HCEC 1CT (cell line): ENCODE measurements at places on chromosomes 2 and 18.

DNA sequence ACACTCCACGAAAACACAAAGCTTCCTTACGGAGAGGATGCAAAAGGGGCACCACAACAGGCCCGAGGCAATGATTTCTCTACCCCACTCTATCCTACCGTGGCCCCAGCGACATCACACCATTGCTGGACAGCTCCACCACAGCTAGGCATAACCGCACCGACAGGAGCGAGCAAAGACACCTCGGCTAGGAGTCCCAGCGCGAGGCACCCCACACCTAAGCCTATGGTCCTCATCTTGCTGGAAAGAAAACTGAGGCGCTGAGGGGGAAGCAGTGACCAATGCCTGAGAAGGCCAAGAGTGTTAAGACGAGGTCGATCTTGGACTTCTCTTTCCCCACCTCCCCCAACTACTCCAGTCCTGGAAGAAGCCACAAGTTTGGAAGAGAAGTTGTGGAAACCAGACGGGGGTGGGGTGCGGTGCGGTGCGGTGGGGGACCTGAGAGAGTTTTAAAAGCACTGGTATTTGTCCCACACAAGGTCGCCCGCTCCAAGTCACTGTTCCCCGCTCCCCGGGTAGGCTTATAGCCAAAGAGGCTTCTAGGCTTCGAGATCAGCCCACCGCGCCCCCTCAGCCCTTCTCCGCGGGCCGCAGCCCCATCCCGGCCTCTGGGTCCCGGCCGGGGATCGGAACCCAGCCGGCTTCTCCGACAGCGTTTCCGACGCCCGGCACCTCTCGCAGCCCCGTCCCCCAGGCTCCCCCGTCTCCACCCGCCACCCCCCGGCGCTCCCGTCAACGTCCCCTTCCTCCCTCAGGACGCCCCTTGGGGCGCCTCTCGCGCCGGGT is 766 bp downstream of the PDE6D start:
- no peak for DNase-seq

DNA sequence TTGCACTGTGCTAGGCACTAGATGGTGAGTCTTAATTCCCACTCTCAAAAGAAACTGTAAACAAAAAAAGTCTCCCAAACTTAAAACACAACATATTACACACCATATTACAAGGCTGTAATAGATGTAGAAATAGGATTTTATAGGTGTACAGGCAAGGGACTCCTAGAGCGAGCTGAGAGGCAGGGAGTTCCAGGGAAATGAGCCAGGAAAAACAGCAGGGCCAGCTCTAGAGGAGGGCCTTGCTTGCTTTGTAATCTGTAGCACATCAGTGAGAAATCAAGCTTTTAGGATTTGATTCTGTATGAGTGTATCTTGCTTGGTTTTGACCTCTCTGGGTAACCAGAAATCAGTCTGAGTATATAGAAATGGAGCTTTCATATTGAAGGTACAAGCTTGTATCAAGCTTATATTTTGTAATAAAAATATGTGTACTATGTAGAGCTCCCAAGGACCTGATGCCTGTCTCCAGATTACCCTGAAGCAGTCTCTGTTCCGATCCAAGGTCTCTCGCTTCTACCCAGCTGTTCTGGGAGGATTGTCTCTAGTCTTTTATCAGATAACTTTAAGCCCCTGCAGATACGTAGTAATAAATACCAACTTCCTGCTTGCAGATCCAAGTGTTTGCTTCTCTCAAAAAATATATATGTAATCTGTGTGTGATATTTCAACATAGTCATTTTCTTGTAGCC is 73.0 kb downstream of the MYO1B start:
- peak; percentile 45 for DNase-seq

DNA sequence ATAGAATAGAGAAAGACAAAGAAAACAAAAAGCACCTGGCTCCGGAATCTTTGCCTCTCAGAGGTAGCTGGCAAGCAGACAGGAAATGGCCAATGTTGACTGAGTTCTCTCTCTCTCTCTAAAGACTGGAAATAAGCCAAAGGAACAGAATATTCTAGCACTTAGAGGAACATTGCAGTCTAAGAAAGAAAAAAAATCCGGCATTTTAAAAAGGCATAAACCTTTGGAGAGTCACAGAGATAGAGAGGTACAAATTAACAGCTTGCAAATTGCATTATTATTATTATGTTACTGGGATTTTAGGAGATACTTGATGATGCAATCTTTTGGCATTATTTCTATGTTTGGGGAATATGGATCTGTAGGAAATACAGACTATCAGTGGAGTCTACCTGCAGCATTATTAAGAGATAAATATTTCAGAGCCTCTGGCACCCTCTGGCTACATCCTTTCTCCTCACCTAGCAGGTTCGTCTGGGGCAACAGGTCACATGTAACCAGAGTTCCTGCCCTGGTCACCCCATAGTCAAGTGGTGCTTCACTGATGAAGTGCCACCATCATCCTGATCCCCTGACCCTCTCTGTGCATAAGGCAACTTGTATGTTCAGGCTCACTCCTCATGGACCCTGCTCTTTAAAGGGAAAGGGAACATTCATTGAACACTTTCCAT is 318.9 kb upstream of the ACVR2A start:
- no peak for DNase-seq

DNA sequence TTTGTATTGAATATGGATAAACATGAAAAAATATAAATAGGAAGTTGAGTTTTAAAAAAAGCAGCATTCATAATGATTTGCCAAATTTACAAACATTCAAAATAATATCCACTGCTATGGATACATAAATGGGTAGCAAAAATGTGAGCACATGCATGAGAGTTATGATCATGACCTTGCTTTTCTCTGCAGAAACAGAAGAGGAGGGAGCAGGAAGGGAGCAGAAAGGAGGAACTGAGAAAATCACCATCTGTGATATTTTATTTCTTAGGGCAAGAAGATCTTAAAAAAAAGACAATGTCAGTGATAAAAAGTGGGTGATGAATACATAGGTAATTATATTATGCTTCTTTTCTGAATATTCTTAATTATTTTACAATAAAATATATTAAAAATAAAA is 17.7 kb upstream of the CCDC93 start:
- DNase-seq = no peak

DNA sequence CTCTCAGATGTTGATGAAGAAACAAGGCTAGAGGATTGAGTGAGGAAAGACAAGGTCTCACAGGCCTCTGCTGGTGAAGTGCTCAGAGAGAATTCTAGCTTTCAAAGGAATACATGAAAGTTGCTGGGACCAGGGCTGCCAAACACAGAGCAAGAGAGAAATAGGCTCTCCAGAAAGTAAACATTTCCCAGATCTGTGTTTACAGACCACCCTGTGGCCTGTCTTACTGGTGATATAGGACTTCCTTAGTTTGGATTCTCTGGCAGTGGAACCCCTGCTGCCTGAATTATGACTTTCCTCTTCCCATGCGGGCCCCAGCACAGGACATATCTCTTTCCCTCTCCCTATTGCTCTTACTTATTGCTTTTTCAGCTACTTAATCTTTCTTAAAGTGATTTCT is 64.5 kb downstream of the TACR1 start:
- DNase-seq = no peak

- no peak for DNase-seq
These were observed 259.9 kb upstream of the THSD7B start for GRCh38 chr2:136505462-136505861.

GRCh38 chr18:62288665-62289008 is 36.5 kb upstream of the TNFRSF11A start:
- DNase-seq = no peak

GRCh38 chr2:102046135-102046986 is 54.6 kb downstream of the IL1R2 start:
- DNase-seq = peak; percentile 60

DNA sequence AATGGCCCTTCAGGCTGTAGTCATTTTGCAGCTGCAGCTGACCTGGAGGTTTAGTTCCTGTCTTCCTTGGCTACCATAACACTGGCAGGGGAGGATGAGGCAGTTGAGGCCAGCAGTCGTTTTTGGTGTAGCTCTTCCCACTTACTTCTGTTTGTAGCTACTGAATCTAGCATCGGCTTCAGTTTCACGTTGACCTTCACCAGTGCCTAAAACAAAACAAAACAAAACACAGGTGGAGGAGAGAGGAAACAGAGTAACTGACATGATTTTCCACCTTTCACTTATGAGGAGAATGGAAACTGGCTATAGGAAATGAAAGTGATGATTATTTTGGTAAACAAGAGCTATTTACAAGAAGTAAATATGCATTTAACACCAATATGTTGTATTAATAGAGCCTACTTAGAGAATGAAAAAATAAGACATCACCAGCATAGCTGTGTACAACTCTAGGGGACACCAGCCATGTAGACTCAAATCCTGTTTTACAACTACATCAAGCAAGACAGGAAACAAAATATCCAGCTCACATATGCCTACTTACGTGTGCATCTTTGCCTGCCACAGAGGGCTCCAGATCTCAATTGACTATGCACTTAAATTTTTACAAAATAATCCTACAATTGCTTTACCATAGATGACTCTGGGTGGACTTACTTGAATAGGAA is 236.9 kb downstream of the AGPS start:
- no peak for DNase-seq

DNA sequence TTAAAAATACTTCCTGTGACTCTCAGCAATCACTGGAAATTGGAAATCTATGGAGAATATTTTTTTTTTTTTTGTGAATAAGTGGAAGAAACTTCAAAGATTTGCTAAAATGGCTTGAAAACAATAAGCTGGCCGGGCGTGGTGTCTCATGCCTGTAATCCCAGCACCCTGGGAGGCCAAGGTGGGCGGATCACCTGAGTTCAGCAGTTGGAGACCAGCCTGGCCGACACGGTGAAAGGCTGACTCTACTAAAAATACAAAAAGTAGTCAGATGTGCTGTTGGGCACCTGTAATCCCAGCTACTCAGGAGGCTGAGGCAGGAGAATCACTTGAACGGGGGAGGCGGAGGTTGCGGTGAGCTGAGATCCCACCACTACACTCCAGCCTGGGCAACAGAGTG is 155.5 kb upstream of the CAVIN2 start:
- DNase-seq = no peak

DNA sequence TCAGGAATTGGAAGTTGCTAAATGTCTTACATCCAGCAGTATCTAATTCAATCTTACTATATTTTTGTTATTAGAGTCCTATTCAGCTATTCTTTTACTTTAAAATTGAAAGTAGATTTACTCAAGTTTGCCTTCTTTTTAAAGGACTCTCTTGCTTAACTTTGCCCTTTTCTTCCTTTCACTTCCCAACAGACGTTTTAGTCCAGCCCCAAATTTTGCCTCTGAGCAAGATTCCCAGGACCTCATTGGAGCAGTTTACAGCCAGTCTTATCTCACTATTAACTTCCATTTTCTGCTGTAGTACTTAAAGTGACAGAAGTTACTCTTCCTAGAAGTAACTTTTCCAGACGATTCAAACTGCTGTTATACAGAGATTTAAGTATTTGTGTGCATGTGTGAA is 1.7 kb upstream of the PRKD3 start:
- peak; percentile 84 for DNase-seq

DNA sequence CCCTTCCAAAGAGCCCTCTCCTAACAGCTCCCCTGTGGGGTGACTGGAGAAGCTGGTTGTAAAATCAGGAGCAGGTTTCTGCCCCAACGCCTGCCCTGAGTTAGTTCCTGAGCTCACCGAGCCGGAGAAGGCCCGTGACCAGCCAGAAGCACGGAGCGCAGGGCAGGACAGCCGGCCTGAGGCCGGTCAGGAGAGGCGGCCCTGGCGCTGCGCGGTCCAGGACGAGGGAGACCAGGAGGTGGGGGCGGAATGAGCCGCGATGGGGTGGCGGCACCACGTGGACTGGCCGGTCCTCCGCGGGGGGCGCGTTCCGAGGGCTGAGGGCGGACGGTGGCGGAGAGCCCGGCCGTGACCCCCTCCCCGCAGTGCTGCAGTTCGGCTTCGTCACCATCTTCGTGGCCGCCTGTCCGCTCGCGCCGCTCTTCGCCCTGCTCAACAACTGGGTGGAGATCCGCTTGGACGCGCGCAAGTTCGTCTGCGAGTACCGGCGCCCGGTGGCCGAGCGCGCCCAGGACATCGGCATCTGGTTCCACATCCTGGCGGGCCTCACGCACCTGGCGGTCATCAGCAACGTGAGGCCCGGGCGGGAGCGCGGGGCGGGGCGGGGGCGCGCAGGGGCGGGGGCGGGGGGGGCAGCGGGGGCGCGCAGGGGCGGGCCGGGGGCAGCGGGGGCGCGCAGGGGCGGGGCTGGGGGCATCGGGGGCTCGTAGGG is 29.0 kb downstream of the ANO7 start:
- peak; percentile 54 for DNase-seq

DNA sequence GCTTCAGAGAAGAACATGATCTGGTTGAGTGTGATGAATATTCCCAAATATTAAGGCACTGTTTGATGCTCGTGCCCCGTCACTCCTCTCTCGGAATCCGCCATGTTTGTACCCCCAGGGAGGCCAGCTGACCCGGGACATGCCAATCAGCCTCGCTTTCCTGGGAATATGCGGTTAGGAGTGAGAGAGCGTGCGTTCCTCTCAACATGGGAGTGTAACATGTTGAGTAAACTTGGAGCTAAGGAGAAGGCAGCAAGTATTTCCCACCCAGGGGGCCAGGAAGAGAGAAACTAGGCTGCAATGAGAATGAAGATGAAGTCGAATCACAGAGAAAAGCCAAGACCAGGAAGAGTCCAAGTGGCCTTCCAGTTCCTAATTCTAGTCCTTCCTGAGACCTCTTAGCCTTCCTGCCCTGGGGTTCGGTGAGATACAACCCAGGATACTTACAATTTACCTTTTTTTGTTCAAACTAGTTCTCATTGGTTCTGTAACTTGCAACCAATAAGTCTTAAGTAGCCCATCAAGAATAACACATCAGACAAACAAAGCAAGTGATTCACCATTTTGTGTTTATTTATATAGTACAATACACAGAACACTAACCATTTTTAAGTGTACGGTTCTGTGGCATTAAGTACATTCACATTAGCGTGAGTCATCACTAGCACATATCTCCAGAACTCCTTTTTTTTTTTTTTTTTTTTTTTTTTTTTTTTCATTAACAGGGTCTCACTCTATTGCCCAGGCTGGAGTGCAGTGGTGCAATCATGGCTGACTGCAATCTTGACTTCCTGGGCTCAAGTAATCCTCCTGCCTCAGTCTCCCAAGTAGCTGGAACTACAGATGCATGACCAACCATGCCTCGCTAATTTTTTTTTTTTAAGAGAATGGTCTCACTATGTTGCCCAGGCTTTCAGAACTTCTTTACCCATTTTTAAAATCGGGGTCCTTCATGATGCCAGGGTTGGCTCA is 36.4 kb upstream of the SLC1A4 start:
- peak; percentile 93 for DNase-seq

DNA sequence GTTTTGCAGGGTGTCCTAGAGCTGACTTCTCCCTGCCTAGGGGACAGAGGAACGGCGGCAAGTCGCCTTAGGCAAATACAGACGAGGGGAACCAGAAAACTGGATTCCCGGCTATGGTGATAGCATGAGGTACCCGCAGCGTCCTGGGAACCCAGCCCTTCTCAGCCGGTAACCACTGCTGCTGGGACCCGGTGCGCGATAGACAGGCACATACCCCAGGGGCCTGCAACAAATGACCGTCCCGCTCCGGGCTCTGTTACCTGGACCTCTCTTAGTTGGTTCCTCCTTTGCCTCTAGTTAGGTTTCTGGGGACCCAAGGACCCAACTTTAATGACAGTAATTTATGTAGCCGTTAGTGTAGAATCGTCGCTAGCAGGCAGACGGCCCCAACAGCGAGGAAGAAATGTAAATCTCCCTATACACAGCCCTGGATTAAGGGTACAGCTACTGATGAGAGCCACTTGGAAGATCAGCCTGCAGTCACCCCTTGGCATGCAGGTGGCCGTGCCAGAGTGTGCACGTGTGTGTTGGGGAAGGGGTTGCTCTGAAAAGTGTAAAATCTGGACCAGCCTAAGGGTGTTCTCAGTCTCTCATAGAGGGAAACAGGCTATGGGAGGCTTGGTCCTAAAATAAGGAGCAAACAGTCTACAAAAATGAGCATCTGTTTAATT is 819 bp upstream of the SERPINE2 start:
- DNase-seq = no peak

- no peak for DNase-seq
These were observed 7.7 kb downstream of the SERPINB2 start for GRCh38 chr18:63895190-63895589.
